Stimulated activated CD4-positive, alpha-beta T cell treated with anti-CD3 and anti-CD28 coated beads, Interleukin-4, amount 100 ng/mL, for 24 hours (primary cell): ENCODE measurements at places on chromosomes 12 and 14.

DNA sequence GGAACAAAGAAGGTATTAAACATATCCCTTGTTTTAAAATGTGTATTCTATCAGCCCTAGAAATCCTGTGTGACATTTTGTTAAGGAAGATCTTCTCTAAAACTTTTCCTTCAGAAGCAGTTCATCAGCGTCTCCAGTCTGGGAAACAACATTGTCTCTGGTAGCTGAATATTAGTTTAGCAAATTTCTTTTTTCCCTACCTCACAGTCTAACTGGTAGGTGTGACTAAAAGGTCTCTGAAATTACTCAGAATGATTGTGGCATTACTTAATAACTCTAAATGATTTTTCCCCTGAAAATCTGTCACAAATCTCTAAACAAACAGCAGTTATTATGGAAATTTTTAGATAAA lies 1044.8 kb downstream of the FLRT2 start:
- no peak for DNase-seq

DNA sequence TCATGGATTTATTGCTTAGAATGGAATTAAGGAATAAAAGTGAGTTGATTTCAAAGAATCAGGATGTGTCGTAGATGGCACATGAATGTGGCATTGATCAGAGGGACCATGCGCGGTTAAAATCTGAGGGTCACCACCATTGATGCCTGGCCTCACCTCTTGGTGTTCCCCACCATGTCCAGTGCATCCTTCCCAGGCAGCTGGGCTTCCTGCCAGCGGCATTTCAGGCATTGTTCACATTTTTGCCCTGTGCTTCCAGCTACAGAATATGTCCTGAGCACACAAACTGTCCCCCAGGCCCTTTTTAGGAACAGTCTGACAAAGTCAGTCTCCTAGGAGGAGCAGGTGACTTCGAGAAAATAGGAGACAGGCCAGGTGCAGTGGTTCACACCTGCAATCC lies 42.0 kb upstream of the TSPAN9 start:
- no peak for DNase-seq

GRCh38 chr14:85508863-85509262 lies 21.1 kb upstream of the FLRT2 start:
- no peak for DNase-seq

- no peak for DNase-seq
Observed at GRCh38 chr12:107929436-107929835, 154.9 kb downstream of the ASCL4 start.

DNA sequence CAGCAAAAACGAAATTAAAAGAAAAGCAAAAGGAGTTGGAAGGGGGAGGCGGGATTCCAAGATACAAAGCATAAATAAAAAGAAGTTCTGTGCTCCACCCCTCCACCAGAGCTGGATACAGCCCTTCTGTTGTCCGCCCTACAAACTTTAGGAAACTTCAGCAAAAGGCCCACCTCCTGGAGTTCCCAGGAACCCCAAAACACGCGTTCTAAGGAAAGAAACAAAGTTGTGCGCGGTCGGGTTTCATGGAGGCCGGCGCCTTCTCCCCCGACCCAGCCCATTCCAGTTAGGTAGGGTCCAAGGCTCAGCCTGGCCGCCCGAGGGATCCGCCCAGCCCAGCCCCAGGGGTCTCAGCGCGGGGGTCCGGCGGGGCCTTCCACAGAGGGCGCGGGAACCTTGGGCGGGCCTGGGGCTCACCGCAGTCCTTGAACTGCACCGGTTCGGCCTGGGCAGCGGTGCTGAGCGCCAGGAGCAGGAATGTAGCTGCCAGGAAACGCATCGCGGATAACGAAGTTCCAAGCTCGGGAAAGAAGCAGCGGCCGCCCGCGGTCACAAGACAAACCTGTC lies at the start of gene NPC2:
Gene NPC2 (minus strand): TSS at position 530 of the 567 bp plus-strand sequence. CDS start 31 bp downstream, at position 499.
- DNase-seq = no peak

DNA sequence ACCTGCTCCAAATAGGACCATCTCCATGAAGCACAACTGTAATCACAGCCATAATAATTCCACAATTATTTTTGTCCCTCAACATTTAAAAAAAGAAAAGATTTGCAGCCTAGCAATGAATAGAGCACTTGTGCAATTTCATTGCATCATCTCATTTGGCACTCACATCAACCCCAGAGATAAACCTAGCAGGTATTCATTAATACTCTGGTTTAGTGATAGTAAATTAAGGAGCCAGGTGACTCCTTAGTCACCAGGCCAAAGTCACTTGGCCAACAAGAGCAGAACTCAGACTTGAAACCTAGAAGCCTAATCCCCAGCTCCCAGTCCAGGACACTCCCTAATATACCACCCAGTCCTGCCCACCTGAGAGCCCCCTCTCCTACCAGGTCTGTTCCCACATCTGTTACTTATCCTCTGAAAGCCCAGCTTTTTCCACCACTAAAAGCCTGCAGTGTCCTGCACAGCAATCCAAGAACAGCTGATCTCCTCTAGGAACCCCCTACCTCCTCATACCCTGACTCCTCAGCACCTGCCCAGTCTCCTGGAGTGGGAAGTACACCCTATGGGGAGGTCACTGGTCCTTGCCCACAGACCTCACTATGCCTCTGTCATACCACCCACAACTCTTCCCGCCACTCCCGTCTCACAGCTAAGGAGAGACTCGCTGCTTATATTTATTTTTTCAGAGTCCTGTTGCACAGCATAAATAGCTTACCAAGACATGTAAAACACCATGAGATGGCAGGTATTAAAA lies 22.1 kb downstream of the OR10P1 start:
- DNase-seq = no peak

GRCh38 chr12:6769666-6770065 lies 2.7 kb upstream of the LAG3 start:
- DNase-seq = no peak

- no peak for DNase-seq
Observed at GRCh38 chr12:62654326-62655241, 188.0 kb downstream of the MON2 start.

GRCh38 chr14:71551291-71551950 lies 380.8 kb upstream of the RGS6 start:
- DNase-seq = no peak
